ENCODE measurements at places on chromosomes 6 and 20. TPM values are rescaled to one million over a fixed set of nuclear protein-coding genes. Genes with fewer than 3 reads are reported as not detected.
A peak's percentile ranks its signal among the peaks of the same experiment; 100 is the strongest.

Gene BPIFB2
- total RNA-seq = not detected

Gene RARS2
- 51.1 TPM for total RNA-seq

Gene CST7
- 0.35 TPM for total RNA-seq

DNA sequence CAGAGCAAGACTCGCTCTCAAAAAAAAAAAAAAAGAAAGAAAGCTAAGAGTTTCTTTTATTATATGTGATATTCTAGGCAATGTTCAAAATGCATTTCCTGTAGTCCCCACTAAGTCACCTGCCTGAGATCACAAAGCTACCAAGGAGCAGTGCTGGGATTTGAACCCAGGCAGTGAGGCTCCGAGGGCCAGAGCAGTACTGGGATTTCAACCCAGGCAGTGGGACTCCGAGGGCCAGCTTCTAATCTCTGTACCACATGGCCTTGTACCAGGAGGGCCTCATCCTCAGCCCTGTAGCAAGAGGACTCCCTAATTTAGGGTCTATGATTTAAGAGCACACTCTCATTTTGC is 39.7 kb downstream of the ZMYND8 start:
- peak overlapping the region; percentile 95 for H3K27ac ChIP-seq
- DNase-seq = no peak
- no peaks in the 10 kb centered on the region for H3K27me3 ChIP-seq
- H3K4me3 ChIP-seq = no peak overlapping the region
- peaks cover 5% of the 10 kb centered on the region for H3K36me3 ChIP-seq

DNA sequence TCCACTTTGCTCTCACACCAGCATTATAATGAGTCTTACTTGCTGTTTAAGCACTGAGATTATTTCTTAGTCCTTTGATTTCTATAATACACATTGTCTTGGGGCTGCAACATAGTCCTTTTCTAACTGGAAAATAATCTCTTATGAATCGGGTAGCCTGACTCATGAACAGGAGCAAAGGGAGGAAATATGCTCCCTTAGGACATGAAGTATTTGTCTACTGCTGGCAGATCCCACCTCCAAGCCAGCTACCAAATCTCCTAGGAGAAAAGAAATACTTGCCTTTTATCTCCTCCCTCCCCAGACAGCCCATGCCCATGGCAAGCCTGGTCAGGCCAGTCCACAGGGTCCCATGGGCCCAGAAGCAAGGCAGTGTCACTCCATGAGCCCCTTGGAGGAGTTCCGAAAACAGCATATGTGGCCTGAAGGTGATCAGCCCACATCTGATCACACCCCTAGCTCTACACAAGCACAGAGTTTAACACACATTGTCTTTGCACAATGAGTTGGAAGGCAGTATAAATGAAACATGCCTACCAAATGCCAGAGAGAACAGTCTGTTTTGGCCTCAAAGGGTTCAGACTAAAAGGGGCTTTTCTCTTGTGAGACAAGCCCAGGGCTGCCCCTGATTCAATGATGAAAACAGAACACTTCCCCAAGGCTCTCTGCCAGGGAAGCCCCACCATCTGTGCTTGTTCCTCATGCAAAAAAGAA is 37.1 kb upstream of the SLC4A11 start:
- no peak overlapping the region for H3K27ac ChIP-seq
- H3K4me1 ChIP-seq = peaks cover 2% of the 10 kb centered on the region
- H3K27me3 ChIP-seq = no peaks in the 10 kb centered on the region
- H3K4me3 ChIP-seq = no peak overlapping the region
- peaks cover 64% of the 10 kb centered on the region for H3K36me3 ChIP-seq

Gene DYNLT2
- 3.1 TPM for total RNA-seq

GRCh38 chr6:28137505-28137981 is 4.1 kb upstream of the ZKSCAN8 start:
- peaks cover 5% of the 10 kb centered on the region for H3K36me3 ChIP-seq
- H3K27me3 ChIP-seq = no peaks in the 10 kb centered on the region
- peak overlapping the region; percentile 92 for H3K4me3 ChIP-seq
- DNase-seq = peak; percentile 51
- peak overlapping the region; percentile 98 for H3K27ac ChIP-seq

- no peaks in the 10 kb centered on the region for H3K27me3 ChIP-seq
- H3K4me3 ChIP-seq = no peak overlapping the region
- DNase-seq = peak; percentile 11
- H3K36me3 ChIP-seq = no peaks in the 10 kb centered on the region
Observed at GRCh38 chr20:19304886-19305415, 92.5 kb downstream of the SLC24A3 start.

GRCh38 chr6:3911614-3912336 is 62.6 kb downstream of the FAM50B start:
- H3K4me1 ChIP-seq = peaks cover 58% of the 10 kb centered on the region
- H3K4me3 ChIP-seq = no peak overlapping the region
- H3K36me3 ChIP-seq = no peaks in the 10 kb centered on the region
- H3K27ac ChIP-seq = peak overlapping the region; percentile 93

DNA sequence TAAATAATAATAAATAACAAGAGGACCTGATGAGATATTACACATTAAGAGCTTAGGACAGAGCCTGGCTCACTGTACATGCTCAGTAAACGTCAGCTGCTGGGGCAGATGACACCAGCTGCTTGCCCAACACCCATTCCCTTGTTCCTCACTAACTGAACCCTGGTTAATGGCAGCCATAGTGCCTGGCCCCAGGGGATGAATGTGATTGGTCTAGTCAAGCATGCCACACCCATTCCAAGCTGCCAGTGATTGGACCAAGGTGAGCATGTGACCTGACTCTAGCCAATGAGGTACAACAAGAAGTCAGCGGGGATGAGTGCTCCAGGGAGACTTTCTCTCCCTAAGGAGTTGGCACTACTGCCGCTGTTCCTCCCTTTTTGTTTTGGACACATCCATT is 85.1 kb upstream of the PTPN1 start:
- H3K27me3 ChIP-seq = peaks cover 5% of the 10 kb centered on the region
- no peak overlapping the region for H3K4me3 ChIP-seq
- H3K27ac ChIP-seq = no peak overlapping the region
- no peaks in the 10 kb centered on the region for H3K36me3 ChIP-seq

DNA sequence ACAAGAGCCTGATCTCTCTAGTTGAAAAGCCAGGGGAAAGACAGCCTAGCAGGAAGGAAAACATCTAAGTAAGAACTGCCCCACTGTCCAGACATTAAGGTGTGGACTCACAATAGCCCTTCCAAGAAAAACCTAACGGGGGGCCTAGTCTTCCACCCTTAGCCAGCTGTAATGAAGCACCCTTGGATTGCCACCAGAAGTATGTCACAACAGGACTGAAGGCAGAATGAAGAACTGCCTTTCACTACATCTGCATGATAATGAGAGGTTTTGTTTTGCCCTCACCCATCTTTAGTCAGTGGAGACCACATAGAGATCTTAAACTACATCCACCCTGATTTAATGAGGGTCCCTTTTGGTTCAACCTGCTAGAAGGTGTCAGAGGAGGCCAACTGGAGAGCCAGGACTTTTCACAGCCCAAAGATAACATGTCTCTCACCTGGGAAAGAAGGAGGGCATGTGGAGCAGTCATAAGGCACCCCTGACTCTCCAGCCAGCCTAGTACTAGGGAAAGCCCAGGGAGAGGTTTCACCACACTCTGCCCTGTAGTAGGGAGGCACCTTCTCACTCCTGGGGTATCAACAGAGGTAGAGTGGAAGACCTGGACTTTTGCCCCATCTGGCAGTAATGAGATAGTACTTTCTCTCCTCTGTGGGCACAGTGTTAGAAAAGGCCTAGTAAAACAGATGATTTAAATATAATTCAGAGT is 1017.4 kb upstream of the MANEA start:
- H3K36me3 ChIP-seq = no peaks in the 10 kb centered on the region
- no peak for DNase-seq
- H3K27ac ChIP-seq = no peak overlapping the region
- H3K4me1 ChIP-seq = no peaks in the 10 kb centered on the region

All from muscle of leg (tissue), 16 donors.